H7 (cell line): ENCODE measurements at places on chromosomes 16 and 17.
A peak's percentile ranks its signal among the peaks of the same experiment; 100 is the strongest.

DNA sequence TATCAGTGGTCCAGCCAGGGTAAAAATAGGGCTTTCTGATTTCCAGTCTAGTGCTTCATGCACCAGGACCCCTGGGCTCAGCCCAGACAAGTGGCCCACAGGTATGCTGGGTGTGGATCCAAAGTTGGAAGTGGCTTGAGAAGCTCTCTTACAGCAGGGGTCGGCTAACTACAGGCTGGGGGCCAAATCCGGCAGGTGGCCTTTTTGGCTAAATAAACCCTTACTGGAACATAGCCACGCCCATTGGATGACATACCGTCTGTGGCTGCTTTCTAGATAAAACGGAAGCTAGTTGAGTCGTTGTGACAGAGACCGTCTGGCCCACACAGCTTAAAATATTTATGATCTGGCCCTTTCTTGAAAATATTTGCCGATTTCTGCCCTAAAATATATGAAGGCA, 119.0 kb upstream of the CDC42EP4 start:
- no peak for DNase-seq

DNA sequence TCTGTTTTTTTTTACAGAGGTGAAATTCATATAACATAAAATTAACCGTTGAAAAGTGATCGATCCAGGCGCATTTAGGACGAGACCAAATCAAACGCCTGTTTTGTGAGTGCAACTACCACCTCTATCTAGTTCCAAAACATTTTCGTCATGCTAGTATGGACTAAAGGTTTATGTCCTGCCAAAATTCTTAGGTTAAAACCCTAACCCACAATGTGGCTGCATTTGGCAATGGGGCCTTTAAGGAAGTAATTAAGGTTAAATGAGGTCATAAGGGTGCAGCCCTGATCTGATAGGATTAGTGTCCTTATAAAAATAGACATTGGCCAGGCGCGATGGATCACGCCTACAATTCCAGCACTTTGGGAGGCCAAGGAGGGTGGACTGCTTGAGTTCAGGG, 32.8 kb upstream of the RCVRN start:
- DNase-seq: no peak

GRCh38 chr16:84804326-84804725, 15.5 kb upstream of the CRISPLD2 start:
- peak; percentile 34 for DNase-seq

DNA sequence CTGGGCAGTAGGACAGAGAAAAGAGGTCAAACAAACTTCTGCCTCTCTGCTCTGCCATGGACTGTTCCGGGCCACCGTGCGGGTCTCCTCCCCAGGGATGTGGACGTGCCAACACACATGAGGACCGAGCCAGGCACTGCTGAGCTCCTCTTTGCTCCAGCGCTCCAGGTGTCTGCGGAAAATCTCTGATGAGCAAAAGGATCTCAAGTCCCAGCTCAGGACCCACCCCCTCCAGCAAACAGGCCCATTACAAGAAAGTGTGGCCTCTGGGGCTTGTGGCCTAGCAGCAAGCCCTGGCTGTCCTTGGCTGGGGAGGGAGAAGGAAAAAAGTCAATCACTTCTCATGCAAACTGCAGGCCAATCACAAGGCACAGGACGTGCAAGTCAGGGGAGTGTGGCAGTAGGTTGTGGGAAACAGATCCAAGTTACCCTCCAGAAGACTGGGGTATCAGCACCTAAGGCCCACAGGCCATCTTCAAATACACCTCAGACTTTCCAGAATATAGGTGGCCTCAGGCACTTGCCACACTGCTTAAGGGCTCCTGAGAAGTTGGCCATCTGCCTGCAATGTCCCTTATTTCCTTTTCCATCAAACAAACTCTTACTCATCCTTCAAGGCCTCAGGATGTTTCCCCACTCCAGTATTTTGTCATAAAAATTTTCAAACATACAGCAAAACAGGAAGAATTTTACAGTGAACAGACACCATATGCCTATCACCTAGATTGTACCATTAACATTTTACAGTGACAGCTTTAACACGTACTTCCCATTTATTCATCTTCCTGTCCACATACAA, 36.0 kb upstream of the SREBF1 start:
- no peak for DNase-seq

DNA sequence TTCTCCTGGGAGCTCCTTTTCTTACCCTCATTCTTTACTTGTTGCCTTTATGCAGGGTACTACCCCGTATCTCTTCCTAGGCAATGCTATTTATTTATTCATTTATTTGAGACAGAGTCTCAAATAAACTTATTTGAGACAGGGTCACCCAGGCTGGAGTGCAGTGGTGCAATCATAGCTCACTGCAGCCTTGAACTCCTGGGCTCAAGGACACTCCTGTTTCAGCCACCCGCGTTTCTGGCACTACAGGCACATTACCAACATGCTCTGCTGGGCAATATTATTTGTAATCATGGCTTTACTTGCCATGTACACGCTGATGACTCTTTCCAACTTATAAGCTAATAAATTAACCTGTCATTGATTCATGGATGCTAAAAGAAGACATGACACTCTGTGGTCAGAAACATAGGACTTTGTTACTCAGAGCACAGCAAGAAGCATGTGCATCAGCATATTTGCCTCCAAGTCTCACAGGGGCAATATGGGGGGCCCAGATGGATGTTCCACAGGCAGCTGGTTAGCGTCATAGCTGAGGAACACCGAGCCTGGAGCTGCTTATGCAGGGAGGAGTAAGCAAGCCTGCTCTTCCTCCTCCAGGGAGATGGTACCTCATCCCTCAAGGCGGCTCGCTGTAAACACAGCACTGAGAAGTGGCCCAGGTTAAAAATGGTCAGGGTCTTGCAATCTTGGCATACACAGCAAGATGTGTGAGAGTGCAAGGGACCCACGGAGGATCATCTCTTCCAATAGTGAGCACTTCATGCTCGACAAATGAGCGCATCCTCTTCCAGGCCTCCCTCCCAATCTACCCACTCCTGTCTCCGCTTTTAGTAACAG, 4.2 kb upstream of the LRRC75A start:
- no peak for DNase-seq

GRCh38 chr17:63984651-63985386, 12.1 kb upstream of the SCN4A start:
- DNase-seq: no peak

GRCh38 chr17:33922971-33923370, 332.1 kb upstream of the CCL2 start:
- no peak for DNase-seq

DNA sequence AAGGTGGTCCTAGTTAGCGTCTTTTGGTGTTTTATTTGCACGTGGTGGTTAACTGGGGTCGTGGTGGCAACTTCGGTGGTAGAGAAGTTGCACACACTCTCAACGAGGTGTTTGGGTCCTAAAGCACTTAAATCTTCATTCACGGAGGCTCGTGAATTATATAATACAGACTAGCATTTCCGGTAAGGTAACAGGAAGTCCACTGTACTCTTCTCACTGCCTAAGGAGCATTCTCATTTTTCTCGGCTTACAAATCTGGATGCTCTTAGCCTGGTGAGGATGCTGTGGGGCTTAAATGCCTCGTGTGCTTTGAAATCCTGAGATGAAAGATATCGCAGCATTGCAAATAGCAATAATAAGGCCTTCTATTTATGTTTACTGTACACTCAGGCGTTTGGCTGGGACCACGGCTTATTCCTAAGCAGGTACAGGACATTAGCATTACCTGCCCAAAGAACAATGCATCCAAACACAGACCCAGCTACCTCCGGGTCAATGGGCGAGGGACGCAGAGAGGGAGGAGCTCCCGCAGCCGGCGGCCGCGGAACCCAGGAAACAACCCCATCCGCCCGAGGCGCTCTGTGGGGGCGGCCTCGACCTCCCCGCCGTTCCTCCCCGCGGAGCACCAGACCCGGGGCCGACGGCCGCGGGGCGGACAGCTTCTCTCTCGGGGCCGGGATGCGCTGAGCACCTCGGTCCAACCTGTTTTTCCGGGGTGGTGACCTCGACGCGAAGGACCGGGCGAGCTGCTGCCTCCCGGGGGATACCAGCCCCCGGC, 856 bp downstream of the DNAJA2 start:
- DNase-seq: peak; percentile 85

DNA sequence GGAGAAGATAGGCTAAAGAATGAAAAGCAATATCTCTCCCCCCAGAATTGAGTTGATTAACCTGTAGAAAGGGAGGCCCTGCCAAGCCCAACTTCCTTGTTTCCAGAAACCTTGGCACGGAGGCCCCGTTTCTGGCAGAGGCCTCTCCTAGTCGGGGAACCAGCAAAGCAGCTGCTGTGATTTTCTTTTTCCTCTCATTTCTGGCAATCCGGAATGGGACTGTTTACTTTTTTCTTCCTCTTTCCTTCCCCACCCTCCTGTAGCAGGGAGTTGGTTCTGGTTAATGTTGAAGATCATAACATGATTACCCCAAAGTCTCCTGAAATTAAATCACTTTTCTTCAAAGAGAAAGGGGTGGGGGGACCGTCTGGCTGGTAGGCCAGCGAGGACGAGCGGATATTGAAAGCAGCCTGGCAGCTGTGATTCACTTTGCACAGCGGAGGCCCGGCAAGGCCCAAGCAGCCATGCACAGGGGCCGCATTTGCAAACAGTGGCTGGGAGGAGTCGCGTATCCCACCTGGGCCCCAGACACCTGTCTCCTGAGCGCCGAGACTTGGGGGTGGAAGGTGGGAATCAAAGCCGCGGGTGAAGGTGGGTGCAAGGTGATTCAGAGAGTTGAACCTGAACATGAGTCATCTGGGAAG, 51.5 kb downstream of the NTN1 start:
- no peak for DNase-seq

DNA sequence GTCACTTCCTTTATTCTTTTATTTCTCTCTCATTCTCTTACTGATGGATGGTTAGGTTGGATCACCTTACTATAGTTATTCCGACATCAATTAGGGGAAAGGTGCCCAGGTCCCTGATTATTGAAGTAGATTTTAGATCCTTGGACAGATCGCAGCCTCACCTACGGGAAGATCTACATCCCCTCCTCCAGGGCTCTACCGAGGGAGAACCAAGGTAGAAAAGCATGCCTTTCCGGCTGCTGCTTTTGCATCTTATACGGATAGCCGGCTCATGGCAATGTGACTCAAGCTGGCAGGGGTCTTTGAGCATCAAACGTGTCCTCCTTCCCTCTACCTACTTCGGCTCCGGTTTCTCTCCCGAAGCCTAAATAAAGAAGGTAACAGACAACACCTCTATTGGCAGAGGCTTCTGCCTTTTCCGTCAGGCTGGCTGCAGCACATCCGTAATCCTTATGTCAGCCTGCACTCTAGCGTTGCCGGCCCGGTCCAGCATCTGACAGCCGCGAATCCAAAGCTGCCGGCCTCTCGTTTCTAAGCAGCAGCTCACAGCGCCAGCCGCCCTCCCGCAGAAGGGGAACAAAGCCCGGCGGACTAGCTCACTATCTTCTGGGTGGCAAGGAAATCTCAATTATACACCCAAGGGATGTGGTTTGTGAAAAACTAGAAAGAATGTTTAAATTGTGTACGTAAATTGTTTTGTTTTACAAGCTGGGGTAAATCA, 46.9 kb downstream of the IRX6 start:
- peak; percentile 66 for DNase-seq

- DNase-seq: no peak
These were observed 23.3 kb upstream of the FOXJ1 start for GRCh38 chr17:76164331-76164730.

- peak; percentile 36 for DNase-seq
These were observed 6.9 kb upstream of the WDR59 start for GRCh38 chr16:74991593-74992403.

DNA sequence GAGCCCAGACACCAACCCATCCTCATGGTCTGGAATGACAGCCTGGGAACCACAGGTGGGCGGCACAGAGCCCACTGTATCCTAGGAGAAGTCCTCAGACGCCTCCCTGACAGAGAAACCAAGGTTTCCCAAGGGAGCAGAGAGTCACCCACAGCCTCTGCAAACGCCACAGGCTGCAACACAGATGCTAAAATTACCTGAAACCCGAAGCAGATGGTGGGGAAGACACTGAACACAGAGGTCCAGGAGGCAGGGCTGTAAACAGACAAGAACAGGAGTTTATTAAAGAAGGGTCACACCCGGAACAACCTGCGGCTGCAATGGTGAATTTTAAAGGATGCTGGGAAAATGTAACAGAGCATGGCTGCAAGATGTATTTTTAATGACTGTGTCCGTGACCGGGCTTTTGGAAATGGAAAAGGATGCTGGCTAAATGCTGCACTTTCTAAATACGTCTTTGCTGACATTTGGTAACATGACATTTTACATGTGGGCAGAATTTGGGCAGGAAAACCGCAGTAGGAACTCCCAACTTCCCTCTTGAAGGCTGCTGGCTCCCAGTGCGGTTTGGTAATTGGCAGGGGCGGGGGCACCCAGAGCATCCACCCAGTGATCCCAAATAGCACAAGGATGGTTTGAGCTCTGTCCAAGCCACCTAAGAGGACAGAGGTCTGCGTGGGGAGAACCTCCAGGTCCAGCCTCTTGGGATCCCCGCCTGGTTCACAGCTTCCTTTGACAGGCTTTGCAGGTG, 13.1 kb downstream of the SLC38A8 start:
- DNase-seq: peak; percentile 43

- DNase-seq: no peak
These were observed 200.9 kb downstream of the MSI2 start for GRCh38 chr17:57457188-57457587.

DNA sequence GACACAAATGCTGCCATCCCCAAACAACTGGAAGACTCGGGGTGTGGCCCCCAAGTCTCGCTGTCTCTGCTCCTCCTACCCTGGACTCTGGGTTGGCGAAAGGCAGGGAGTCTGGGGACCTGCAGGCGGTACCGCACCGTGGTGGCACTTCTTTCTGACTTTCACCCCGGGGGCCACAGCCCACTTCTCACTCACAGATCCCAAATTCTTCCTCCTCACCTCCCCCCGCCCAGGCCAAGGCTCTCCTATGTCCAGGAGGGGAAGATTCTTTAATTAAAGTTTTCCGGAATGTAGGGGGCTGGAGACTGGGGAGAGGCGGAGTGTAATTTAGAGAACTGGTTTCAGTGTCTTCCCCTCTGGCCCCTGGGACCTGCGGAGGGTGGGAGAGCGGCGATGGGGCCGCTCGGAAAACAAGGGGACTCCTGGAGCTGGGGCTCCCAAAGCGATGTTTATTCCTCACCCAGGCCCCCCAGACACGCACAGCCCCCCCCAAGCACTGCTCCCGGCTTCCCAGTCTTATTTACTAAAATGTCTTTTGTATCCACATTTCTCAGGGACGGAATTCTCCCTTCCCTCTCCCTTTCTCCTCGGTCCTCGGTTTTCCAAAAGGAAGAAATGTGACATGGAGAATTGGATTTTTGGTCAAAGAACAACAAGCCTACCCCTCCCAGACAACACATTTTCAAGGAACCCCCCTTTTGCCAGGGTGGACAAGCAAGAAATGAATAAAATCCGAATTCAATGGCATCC, 1.2 kb downstream of the WNT3 start:
- DNase-seq: peak; percentile 69

- DNase-seq: no peak
These were observed 87.1 kb downstream of the PLXDC1 start for GRCh38 chr17:39064374-39064773.

DNA sequence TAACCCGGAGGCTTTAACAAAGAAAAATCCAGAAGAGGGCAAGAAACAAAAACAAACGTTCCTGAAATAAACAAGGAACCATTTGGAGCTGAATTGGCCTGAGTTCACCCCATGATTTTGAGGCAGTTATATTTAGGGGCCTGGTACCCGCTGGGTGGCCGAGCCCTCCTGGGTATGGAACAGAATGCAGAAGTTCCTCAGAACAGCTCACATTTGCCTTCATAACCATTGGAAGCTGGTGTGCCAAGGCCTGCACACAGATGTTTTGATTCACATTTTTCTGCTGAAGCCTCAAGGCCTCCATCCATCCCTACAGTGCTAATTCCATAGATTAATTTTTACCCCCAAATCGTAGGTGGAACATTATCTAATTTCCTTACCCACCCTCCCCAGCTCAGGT, 3.3 kb upstream of the ZFHX3 start:
- DNase-seq: no peak
